ENCODE measurements at places on chromosomes 13 and 19.

DNA sequence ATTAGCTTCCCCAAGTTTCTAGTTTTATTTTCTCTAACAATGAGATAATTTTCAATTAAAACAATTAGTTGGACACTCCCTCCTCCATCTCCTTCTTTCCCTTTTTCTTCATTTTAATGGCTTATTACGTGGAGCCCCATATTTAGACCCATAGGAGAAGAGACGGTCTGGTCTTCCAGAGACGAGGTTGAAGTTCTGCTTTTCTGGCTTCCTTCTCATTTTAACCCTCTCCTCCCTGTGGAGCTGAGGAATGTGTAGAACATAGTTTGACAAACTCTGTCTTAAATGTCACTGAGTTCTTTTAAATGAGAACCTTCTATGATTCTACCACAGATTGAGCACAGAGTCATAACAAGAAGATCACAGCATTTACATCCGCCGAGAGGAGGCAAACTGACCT is 86.8 kb downstream of the EDNRB start:
- no peak for DNase-seq

DNA sequence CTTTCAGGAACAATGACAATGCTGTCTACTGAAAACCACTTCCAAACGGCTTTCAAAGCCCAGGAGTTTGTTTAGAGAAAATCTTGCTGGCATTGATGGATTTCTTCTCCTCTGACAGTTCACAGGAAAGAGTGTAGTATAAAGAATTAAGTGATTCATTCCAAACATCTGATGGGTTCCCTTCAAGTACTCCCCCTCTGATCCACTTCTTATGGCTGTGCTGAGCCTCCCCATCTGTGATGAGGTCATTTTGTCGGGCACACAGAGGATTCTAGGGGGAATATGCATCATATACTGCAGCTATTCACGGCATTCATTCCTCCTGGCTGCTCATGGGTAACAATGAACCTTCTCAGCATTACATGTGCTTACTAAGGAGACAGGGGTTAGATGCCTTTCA is 107.9 kb downstream of the RGCC start:
- DNase-seq: no peak

DNA sequence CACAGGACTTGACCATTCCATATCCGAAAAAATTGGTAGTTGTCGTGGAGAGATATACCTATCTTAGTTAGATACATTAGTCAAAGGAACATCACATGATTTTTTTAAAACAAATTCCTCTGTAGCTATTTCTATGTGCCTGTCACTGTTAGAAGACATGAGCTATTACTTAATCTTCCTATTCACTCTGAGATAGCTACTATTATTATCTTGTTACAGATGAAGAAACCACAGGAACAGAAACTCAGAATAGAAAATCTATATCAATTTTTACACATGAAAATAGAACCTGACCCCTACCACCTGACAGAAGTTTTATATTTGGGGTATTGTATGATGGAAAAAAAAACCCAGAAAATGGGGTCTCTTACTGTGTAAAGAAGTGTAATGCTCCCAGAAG is 68.9 kb upstream of the TDRD3 start:
- DNase-seq: no peak

GRCh38 chr19:7534531-7535046 is 928 bp upstream of the PNPLA6 start:
- DNase-seq: no peak

GRCh38 chr13:80798576-80799133 is 457.7 kb upstream of the SPRY2 start:
- DNase-seq: no peak

GRCh38 chr19:2883686-2884439 is 16.7 kb downstream of the ZNF556 start:
- no peak for DNase-seq

DNA sequence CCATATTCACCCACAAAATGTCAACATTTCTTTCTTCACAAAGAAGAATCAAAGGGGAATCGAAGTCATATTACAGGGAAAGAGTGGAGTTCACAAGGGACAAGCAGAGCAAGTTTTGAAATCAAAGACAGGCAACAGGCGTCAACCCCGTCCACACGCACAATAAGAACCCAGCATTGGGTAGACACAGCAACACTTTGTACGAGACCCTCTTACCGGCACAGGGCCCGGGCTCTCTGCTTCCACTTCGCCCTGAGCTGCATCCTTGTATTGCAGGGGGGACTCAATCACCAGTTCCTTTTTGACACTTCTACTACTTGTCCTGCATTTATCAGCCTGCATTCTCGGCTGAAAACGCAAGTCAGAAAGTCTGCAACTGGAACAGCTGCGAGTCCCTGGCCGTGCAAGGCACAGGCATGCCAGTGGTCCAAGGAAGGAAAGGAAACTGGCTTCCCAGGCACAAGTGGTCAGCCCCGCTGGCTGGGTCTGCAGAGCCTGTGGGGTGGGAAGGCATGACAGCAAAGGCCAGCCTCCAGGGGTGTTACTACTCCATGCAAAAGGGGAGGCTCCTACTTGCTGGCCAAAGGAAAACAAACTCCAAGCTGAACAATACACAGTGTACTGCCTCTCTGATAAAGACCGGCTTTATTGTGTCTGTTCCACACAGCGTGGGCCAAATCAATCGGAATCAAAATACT is at the start of gene DOCK9:
TSS of gene DOCK9 (minus strand) at position 497 of the 698 bp plus-strand sequence. CDS start at position 342, 155 bp downstream.
- DNase-seq: no peak

Measured in stimulated activated CD4-positive, alpha-beta T cell treated with anti-CD3 and anti-CD28 coated beads, Interleukin-1b, Interleukin-23, amount 100 ng/mL, for 1 hour (primary cell).